Activated T-helper 2 cell treated with anti-CD3 and anti-CD28 coated beads, Interferon-gamma antibody, Interleukin-2, Interleukin-4, amounts not matched to agents 10 μg/mL and 5 μg/mL and 100 μg/mL, durations not matched to agents 14 hours and 24 hours and 36 hours (primary cell): ENCODE measurements at places on chromosomes 6 and 20. TPM values are rescaled to one million over a fixed set of nuclear protein-coding genes. Genes with fewer than 3 reads are reported as not detected.

GRCh38 chr6:52497652-52498408 lies 77.7 kb downstream of the EFHC1 start:
- H3K27me3 ChIP-seq = no peaks in the 10 kb centered on the region
- H3K36me3 ChIP-seq = peaks cover 2% of the 10 kb centered on the region
- DNase-seq = no peak
- no peak overlapping the region for H3K4me3 ChIP-seq

DNA sequence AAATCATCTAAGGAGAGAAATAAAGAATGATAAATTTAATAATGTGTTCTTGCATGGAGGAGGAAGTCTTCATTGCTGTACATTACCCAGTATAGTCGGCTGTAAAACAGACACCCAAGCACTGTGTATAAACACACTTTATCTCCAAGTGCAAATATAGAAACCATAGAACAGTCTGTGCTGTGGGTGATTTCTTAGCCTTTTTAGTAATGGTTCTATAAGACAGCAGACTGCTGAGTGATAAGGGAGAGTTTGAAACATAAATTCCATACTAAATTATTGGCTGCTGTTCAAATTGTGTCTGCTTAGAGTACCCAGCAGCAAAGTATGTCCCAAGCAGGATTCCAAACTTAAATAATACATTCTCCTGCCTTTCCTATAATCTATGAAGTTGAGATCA lies 4.6 kb downstream of the FILIP1 start:
- peaks cover 47% of the 10 kb centered on the region for H3K27me3 ChIP-seq
- DNase-seq = no peak
- no peak overlapping the region for H3K27ac ChIP-seq
- H3K4me1 ChIP-seq = no peaks in the 10 kb centered on the region
- H3K36me3 ChIP-seq = no peaks in the 10 kb centered on the region
- no peak overlapping the region for H3K4me3 ChIP-seq

- H3K4me3 ChIP-seq = no peak overlapping the region
- no peaks in the 10 kb centered on the region for H3K27me3 ChIP-seq
- peaks cover 34% of the 10 kb centered on the region for H3K4me1 ChIP-seq
- no peak overlapping the region for H3K27ac ChIP-seq
- no peak for DNase-seq
Observed at GRCh38 chr20:56395166-56395565, 2.7 kb downstream of the CSTF1 start.

DNA sequence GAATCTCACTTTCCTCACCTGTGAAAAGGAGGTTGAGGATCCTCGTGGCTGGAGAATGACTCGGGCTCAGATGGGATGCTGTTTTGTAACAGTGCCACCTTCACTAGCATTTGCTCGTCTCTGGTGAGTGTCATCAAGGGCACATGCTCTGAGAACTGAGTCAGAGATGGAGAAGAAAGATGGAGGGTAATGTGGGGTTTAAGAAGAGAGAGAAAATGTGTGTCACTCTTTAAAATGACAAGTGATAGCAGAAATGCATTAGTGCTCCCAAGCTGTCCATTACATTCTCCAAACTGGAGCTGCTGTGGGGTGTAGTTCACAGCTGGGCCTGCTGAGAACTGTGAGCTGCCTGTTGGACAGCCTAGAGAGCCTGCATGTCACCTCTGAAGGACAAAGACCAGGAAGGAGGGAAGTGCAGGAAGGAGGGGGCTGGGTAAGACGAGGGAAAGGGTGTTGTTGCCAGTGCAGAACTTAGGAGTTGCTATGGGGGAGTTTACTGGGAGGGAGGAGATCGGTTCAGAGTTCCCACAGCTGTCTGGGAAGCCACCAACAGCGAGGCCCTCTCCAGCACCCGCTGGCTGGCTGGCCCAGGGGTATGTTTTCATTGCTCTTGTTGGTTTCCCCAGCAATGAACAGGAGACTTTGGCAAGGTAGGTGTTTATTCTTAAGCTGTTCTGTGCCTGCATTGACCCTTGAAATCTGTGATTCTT lies 19.8 kb downstream of the GMPR start:
- H3K36me3 ChIP-seq = no peaks in the 10 kb centered on the region
- no peak overlapping the region for H3K27ac ChIP-seq
- no peak for DNase-seq
- peaks cover 6% of the 10 kb centered on the region for H3K4me1 ChIP-seq
- no peak overlapping the region for H3K4me3 ChIP-seq

GRCh38 chr20:19024296-19025035 lies 188.0 kb upstream of the SLC24A3 start:
- no peak for DNase-seq
- H3K27ac ChIP-seq = no peak overlapping the region
- no peaks in the 10 kb centered on the region for H3K36me3 ChIP-seq
- no peaks in the 10 kb centered on the region for H3K4me1 ChIP-seq
- no peak overlapping the region for H3K4me3 ChIP-seq

ZC3H12D gene
- 15.0 and 15.6 TPM in 2 replicates for total RNA-seq

SLC16A10 gene
- total RNA-seq = 2.9 and 3.6 TPM in 2 replicates

DNA sequence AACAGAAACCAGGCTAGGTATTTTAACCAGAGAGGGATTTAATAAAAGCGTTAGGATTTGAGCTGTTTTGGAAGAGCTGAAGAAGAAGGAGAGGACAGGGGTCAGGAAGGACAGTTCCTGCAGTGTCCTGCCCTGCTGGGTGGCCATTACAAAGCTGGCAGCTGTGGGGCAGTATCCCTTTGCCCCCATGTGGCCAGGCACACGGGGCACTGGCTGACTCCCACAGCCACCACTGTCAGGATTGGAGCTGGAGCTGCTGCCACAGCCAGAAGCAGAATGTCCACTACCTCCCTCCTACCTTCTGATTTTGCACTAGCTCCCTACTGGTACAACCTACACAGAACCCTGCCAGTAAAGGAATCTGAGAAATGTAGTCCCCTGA lies 46.5 kb downstream of the SLC22A3 start:
- H3K4me3 ChIP-seq = no peak overlapping the region
- peaks cover 9% of the 10 kb centered on the region for H3K4me1 ChIP-seq
- H3K27ac ChIP-seq = no peak overlapping the region
- no peak for DNase-seq
- H3K27me3 ChIP-seq = peaks cover 9% of the 10 kb centered on the region

TSPO2 gene
- not detected in 2 replicates for total RNA-seq

SFTA2 gene
- total RNA-seq = not detected in 2 replicates

TNXB gene
- 4.3 and 5.0 TPM in 2 replicates for total RNA-seq

- peaks cover 28% of the 10 kb centered on the region for H3K36me3 ChIP-seq
- no peak overlapping the region for H3K27ac ChIP-seq
- H3K27me3 ChIP-seq = no peaks in the 10 kb centered on the region
- H3K4me3 ChIP-seq = no peak overlapping the region
Observed at GRCh38 chr6:83911278-83911677, 51.8 kb downstream of the CYB5R4 start.

SMLR1 gene
- total RNA-seq = not detected in 2 replicates

- no peaks in the 10 kb centered on the region for H3K4me1 ChIP-seq
- no peak overlapping the region for H3K4me3 ChIP-seq
- H3K36me3 ChIP-seq = no peaks in the 10 kb centered on the region
- no peak overlapping the region for H3K27ac ChIP-seq
- no peaks in the 10 kb centered on the region for H3K27me3 ChIP-seq
Observed at GRCh38 chr6:112429226-112429625, 82.1 kb downstream of the RFPL4B start.

- no peak for DNase-seq
- H3K27me3 ChIP-seq = no peaks in the 10 kb centered on the region
- H3K4me3 ChIP-seq = no peak overlapping the region
- H3K27ac ChIP-seq = no peak overlapping the region
- peaks cover 17% of the 10 kb centered on the region for H3K36me3 ChIP-seq
Observed at GRCh38 chr20:50198180-50198666, 7.6 kb downstream of the CEBPB start.

DNA sequence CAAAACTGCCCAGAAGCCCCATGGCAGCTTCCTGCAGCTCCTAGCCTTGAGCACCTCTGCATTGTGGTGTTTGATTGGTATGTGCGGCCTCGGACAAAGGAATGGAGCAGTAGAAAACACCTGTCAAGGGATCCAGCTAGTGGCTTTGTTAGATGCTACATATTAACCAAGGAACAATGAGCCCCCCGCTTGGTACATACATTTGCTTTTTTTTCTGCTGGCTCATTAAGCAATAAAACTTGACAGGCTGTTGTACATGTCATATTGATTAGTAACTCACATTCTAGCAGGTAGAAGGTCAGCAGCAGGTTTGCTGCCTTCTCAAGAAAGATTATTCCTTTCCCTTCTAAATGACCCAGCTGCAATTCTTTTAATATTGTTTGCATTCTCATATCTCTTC lies 937 bp downstream of the SPACA1 start:
- no peaks in the 10 kb centered on the region for H3K4me1 ChIP-seq
- DNase-seq = no peak
- H3K36me3 ChIP-seq = no peaks in the 10 kb centered on the region
- peaks cover 13% of the 10 kb centered on the region for H3K27me3 ChIP-seq
- H3K4me3 ChIP-seq = no peak overlapping the region

LY6G6C gene
- total RNA-seq = not detected in 2 replicates

DNA sequence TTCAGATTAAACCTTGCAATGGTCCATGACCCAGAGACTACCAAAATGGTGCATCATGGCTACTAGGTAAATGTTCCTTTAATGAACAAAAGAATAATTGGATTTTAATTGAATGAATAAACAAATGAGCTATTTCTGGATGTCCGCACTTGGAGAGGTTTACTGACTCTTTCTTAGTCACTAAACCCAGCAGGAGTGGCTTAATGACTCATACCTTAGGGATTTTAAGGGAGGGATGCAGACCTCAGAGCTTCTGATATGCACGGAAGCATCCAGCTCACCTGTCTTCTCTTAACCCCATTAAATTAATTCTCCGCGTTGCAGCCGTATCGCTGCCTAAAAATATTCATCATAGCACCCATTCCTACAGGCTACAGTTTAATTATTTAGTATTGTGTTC lies 970.0 kb upstream of the SLC35B3 start:
- H3K27me3 ChIP-seq = no peaks in the 10 kb centered on the region
- H3K27ac ChIP-seq = no peak overlapping the region
- H3K36me3 ChIP-seq = no peaks in the 10 kb centered on the region
- no peak overlapping the region for H3K4me3 ChIP-seq

BACH2 gene
- 88.8 and 89.7 TPM in 2 replicates for total RNA-seq

GRCh38 chr6:157486572-157486971 lies 105.6 kb downstream of the ZDHHC14 start:
- no peak overlapping the region for H3K4me3 ChIP-seq
- peak overlapping the region; percentile 3 for H3K27ac ChIP-seq
- no peak for DNase-seq
- H3K27me3 ChIP-seq = peaks cover 8% of the 10 kb centered on the region

DNA sequence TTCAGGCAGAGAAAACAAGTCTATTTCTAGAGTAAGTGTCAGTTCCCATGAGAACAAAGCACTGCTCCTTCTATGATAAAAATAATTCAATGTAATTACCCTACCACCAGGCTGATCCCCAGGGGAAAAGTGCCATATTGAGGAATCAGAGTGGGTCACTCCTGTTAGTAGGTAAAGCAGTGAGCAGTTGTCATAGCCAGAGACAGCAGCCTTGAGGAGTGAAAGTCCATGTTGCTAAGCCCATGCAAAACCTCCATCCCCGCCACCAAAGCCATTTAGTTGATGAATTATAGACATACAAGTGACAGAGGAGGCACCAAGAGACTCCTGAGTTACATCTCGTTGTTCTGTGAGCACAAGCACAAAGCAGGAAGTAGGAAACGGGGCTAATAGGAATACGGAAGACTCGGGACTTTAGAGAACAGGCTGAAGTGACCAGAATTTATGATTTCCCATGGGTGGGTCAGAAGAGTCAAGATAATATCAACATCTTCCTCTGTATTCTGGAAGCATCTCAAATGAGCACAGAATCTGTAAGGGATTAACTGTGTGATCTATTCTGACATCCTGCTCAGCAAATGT lies 197.9 kb downstream of the MAFB start:
- no peak overlapping the region for H3K4me3 ChIP-seq
- H3K4me1 ChIP-seq = no peaks in the 10 kb centered on the region
- no peaks in the 10 kb centered on the region for H3K27me3 ChIP-seq
- no peak overlapping the region for H3K27ac ChIP-seq
